ENCODE measurements at places on chromosomes 11 and 22. TPM values are rescaled to one million over a fixed set of nuclear protein-coding genes. Genes with fewer than 3 reads are reported as not detected.

The WBP2NL gene
- 1.5 TPM for total RNA-seq

DNA sequence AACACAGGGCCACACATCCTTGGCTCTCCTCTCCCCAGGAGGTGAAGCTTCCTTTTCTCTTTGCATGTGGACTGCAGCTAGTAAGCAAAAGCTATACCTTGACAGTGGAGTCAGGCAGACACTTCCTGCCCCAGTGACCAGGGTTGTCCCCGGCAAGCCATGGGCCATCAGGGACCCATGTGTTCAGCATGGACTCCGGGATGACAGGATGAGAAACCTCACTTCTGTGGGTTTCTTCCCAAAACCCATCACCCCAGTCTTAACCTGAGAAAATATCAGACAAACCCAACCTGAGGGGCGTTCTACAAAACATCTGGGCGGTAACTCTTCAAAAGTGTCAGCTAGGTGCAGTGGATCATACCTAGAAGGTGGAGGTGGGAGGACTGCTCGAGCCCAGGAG lies 40.2 kb downstream of the GNB1L start:
- no peak overlapping the region for H3K27ac ChIP-seq
- peaks cover 10% of the 10 kb centered on the region for H3K4me1 ChIP-seq
- no peak for DNase-seq

DNA sequence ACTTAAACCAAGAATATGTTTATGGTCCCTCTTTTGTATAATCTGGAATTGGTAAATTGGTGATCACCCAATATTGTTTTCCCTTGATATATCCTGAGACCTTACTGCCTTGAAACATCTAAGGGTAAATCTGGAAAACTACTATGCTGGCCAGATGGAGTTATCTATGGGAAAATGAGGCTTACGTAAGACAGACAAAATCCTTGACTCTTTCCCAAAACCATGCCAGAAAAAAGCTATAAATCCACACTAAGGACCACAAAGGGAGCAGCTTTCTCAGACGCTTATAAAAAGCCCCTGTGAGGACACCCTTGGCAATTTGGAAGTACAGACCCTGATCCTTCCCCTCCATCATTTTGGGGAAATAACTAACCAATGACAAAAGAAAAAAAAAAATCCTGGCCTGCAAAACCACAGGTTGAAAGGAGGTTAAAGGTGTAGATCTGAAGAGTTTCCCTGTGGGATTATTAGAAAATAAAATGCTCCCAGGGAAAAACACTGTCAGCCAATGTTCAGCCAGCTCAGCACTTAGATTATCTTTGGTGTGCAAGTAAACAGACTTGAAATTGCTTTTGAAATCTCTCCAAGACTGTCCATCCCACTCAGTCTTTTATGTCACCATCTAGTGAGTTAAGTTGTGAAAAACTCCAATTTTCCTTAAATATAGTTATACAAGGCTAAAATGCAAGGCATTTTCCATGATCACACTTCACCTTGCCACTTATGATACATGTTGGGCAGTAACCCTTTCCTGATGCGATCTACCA lies 6.6 kb upstream of the AMBRA1 start:
- DNase-seq = no peak
- H3K27me3 ChIP-seq = no peaks in the 10 kb centered on the region
- no peak overlapping the region for H3K27ac ChIP-seq

The DGCR6 gene
- 1.2 TPM for total RNA-seq

DNA sequence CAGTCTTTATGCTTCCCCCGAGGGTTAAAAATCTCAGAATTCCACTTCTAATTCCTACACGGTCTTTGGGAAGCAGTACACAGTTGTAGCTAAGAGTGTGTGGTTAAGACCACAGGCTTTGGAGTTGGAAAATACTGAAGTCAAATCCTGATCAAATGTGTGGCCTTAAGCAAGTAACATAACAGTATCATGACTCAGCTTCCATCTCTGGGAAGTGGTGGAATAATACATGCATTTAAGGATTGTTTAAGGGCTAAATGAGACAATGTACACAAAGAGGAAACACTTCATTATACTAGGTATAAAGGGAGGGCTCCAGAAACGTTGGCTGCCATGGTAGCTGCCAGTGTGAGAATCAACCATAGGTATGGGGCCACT lies 71.5 kb downstream of the FAT3 start:
- no peaks in the 10 kb centered on the region for H3K36me3 ChIP-seq
- no peak overlapping the region for H3K4me3 ChIP-seq
- H3K27me3 ChIP-seq = no peaks in the 10 kb centered on the region

The CACNA1I gene
- 9.3 TPM for total RNA-seq

- H3K27me3 ChIP-seq = peaks cover 30% of the 10 kb centered on the region
- no peak overlapping the region for H3K27ac ChIP-seq
- DNase-seq = no peak
- H3K4me3 ChIP-seq = no peak overlapping the region
- H3K36me3 ChIP-seq = no peaks in the 10 kb centered on the region
- no peaks in the 10 kb centered on the region for H3K4me1 ChIP-seq
These were observed 23.9 kb downstream of the MAP6 start for GRCh38 chr11:75644946-75645345.

- H3K4me3 ChIP-seq = peak within 1 kb of the TSS; percentile 81
- peaks cover 17% of the 10 kb centered on the region for H3K4me1 ChIP-seq
- peaks cover 19% of the 10 kb centered on the region for H3K36me3 ChIP-seq
- peak within 1 kb of the TSS; percentile 83 for H3K27ac ChIP-seq
These were observed at the start of gene TTC38 for GRCh38 chr22:46267431-46268279. TTC38 (plus strand) TSS chr22:46268008; CDS start chr22:46268040, 32 bp downstream.

GRCh38 chr22:35301372-35301874 lies 1.7 kb downstream of the TOM1 start:
- peaks cover 12% of the 10 kb centered on the region for H3K36me3 ChIP-seq
- peaks cover 41% of the 10 kb centered on the region for H3K4me1 ChIP-seq
- H3K27me3 ChIP-seq = no peaks in the 10 kb centered on the region
- no peak for DNase-seq

The SHANK2 gene
- total RNA-seq = not detected

- H3K27ac ChIP-seq = no peak overlapping the region
- no peaks in the 10 kb centered on the region for H3K4me1 ChIP-seq
- H3K4me3 ChIP-seq = no peak overlapping the region
- peaks cover 14% of the 10 kb centered on the region for H3K27me3 ChIP-seq
These were observed 311.0 kb downstream of the BUD13 start for GRCh38 chr11:116461789-116462188.

GRCh38 chr11:79265756-79266322 lies 175.0 kb downstream of the TENM4 start:
- H3K4me1 ChIP-seq = no peaks in the 10 kb centered on the region
- H3K27me3 ChIP-seq = no peaks in the 10 kb centered on the region
- H3K36me3 ChIP-seq = no peaks in the 10 kb centered on the region
- no peak for DNase-seq
- H3K27ac ChIP-seq = no peak overlapping the region
- H3K4me3 ChIP-seq = no peak overlapping the region

DNA sequence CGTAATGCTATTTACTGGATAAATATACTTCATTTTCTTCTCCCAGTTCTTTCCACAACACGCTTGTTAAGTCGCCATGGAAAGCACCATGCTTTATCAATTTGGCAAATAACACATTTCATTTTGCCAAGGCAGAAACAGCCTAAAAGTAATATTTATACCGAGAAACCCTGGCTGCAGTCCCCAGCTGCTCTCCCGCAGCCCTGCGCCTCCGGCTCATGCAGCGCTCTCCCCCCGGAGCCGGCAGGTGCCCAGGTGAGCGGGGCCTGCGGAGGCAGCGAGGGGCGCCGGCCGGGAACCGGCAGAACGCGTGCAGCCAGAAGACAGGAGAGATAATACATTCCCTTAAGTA lies 681 bp upstream of the ARHGEF12 start:
- H3K4me3 ChIP-seq = peak overlapping the region; percentile 31
- no peak overlapping the region for H3K27ac ChIP-seq
- no peak for DNase-seq

The RPL27A gene
- total RNA-seq = 869 TPM

GRCh38 chr11:113496026-113496651 lies 20.9 kb upstream of the DRD2 start:
- no peaks in the 10 kb centered on the region for H3K36me3 ChIP-seq
- no peak overlapping the region for H3K4me3 ChIP-seq
- H3K27me3 ChIP-seq = peaks cover 5% of the 10 kb centered on the region
- no peaks in the 10 kb centered on the region for H3K4me1 ChIP-seq
- no peak for DNase-seq

GRCh38 chr11:76385903-76386302 lies 4.8 kb downstream of the GVQW3 start:
- peaks cover 25% of the 10 kb centered on the region for H3K4me1 ChIP-seq
- DNase-seq = no peak
- peaks cover 5% of the 10 kb centered on the region for H3K36me3 ChIP-seq
- H3K27ac ChIP-seq = no peak overlapping the region

GRCh38 chr22:35312198-35313059 lies 12.7 kb downstream of the TOM1 start:
- H3K27ac ChIP-seq = no peak overlapping the region
- H3K4me1 ChIP-seq = peaks cover 74% of the 10 kb centered on the region
- DNase-seq = no peak
- H3K27me3 ChIP-seq = no peaks in the 10 kb centered on the region

- H3K4me1 ChIP-seq = no peaks in the 10 kb centered on the region
- H3K27me3 ChIP-seq = peaks cover 11% of the 10 kb centered on the region
- H3K36me3 ChIP-seq = no peaks in the 10 kb centered on the region
- no peak for DNase-seq
- H3K4me3 ChIP-seq = no peak overlapping the region
- no peak overlapping the region for H3K27ac ChIP-seq
These were observed 5.7 kb upstream of the C1QTNF4 start for GRCh38 chr11:47599902-47600301.

DNA sequence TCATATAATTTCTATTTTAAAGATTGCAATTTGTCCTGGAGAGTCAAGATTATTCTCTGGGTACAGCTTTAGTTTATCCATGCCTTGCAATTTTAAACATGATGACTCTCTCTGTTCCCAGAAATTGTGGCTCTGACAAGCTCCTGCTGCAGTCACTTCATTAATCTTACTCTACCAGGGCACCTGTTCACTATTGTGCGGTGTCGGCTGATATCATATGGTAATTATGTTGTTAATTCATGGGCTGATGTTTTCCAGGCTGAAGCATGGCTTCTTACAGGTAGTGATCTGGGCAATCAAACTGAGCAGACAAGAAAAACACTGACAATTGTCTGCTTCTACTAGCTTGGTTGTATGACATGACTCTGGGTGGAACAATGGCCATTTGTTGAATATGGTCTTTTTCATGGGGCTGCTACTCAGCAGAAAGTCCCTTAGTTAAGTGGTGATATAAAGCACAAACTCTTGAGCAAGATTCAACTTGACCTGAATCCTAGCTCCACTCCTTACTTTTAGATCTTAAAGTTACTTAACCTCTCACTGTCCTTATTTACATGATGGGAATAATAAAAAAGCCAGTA lies 230.7 kb downstream of the FAT3 start:
- no peak for DNase-seq
- H3K4me3 ChIP-seq = no peak overlapping the region
- no peaks in the 10 kb centered on the region for H3K36me3 ChIP-seq
- no peaks in the 10 kb centered on the region for H3K27me3 ChIP-seq
- no peak overlapping the region for H3K27ac ChIP-seq
- H3K4me1 ChIP-seq = no peaks in the 10 kb centered on the region

- no peak overlapping the region for H3K27ac ChIP-seq
- no peak for DNase-seq
- no peak overlapping the region for H3K4me3 ChIP-seq
- H3K4me1 ChIP-seq = no peaks in the 10 kb centered on the region
These were observed 284.4 kb downstream of the CTTN start for GRCh38 chr11:70682760-70683159.

The METTL15 gene
- total RNA-seq = 11.6 TPM

DNA sequence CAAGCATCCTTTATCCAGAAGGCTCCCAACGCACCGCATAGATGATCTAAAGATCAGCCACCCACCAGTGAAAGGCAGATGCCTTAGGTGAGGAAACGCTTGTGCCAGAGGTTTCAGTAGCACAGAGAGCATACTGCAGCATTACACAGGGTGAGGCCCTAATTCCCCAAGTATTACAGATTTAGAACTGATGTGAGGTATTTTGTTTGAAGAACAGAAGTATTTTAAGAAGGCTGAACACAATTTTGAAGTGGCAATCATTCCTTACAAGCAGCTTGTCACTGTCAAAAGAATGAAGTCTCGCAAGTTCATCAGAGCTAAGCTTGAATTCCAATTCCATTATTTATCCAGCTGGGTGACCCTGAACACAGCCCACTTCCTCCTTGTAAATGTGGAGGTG lies 70.0 kb upstream of the FAT3 start:
- H3K4me1 ChIP-seq = no peaks in the 10 kb centered on the region
- H3K36me3 ChIP-seq = no peaks in the 10 kb centered on the region
- no peak overlapping the region for H3K4me3 ChIP-seq
- DNase-seq = no peak
- no peaks in the 10 kb centered on the region for H3K27me3 ChIP-seq

GRCh38 chr22:39132871-39133524 lies 19.5 kb downstream of the CBX7 start:
- H3K27ac ChIP-seq = no peak overlapping the region
- no peak for DNase-seq
- H3K27me3 ChIP-seq = no peaks in the 10 kb centered on the region
- no peaks in the 10 kb centered on the region for H3K4me1 ChIP-seq
- H3K4me3 ChIP-seq = no peak overlapping the region

The MYOD1 gene
- not detected for total RNA-seq

GRCh38 chr11:1052133-1053011 lies 15.9 kb upstream of the MUC6 start:
- DNase-seq = no peak
- no peaks in the 10 kb centered on the region for H3K27me3 ChIP-seq
- no peaks in the 10 kb centered on the region for H3K36me3 ChIP-seq
- no peaks in the 10 kb centered on the region for H3K4me1 ChIP-seq
- no peak overlapping the region for H3K27ac ChIP-seq

- no peaks in the 10 kb centered on the region for H3K4me1 ChIP-seq
- no peak overlapping the region for H3K27ac ChIP-seq
- no peak for DNase-seq
- peaks cover 5% of the 10 kb centered on the region for H3K36me3 ChIP-seq
- H3K27me3 ChIP-seq = no peaks in the 10 kb centered on the region
These were observed 65.3 kb downstream of the MCM5 start for GRCh38 chr22:35465109-35465701.

DNA sequence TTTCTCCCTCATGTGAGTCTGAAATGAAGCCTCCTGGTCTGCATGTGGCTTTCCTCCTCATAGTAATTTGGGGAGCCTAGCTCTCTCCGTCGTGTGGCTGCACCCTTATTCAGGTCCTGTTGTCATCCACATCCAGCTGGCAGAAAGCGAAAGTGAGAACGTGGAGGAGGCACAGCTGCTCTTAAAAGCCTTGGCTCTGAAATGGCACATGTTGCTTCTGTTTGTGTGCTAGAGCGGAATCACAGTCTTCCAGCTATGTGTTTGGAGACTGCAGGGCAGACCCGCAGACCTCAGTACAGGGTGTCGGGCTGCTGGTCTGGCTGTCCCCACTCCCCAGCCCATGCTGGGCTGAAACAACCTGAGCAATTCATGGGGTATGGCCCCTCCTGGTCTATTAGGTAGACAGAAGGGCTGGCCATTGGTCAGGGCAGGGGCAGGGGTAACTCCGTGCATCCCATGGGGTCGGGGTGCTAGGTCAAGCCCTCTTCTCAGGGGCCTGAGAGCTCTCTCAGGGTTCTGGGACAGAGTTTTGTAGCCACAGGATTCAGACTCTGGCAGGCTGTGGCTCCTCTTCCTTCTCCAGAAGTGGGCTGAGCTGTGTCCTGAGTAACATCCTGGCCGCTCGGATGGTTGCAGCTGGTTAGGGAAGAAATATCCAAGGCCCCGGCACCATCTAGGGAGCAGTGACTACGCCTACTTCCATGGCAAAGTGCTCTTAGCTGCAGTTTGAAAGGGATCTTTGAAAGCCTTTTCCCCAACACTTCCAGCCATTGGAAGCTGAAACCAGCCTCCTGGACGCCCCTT lies 50.6 kb downstream of the C11orf96 start:
- peak; percentile 16 for DNase-seq
- no peak overlapping the region for H3K4me3 ChIP-seq

- H3K36me3 ChIP-seq = no peaks in the 10 kb centered on the region
- H3K4me1 ChIP-seq = no peaks in the 10 kb centered on the region
- H3K4me3 ChIP-seq = no peak overlapping the region
- H3K27me3 ChIP-seq = peaks cover 12% of the 10 kb centered on the region
These were observed 207.2 kb upstream of the TBCEL start for GRCh38 chr11:120816711-120817110.

The NXPE4 gene
- not detected for total RNA-seq

All from activated CD4-positive, alpha-beta T cell treated with anti-CD3 and anti-CD28 coated beads, Interleukin-2, amount 10 ng/mL, durations not matched to agents 7 days and 5 days (primary cell).